Ammon's horn (tissue), 1 donor: ENCODE measurements at places on chromosomes 4 and X.

DNA sequence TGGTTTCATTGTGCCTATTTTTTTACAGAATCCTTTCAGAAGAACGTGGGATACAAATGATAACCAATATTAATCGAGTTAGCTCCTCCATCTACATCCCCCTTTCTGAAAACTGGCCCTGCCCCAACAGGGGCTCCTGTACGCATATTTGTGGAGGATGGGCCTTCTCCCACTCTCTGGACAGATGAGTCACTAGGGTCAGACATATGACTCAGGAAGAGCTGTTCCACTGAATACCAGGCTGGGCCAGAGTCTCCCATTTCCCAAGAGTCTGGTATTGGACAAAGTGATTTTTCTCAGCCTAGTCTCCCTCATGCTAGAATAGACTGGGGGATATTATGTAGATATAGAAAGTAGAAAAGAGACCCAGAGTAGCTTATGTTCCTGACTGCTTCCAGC is 142.4 kb downstream of the TSPAN5 start:
- DNase-seq: no peak

GRCh38 chr4:155735496-155735895 is 23.3 kb upstream of the GUCY1B1 start:
- peak; percentile 8 for DNase-seq

- peak; percentile 47 for DNase-seq
Observed at GRCh38 chr4:61245069-61245714, 45.1 kb downstream of the ADGRL3 start.

DNA sequence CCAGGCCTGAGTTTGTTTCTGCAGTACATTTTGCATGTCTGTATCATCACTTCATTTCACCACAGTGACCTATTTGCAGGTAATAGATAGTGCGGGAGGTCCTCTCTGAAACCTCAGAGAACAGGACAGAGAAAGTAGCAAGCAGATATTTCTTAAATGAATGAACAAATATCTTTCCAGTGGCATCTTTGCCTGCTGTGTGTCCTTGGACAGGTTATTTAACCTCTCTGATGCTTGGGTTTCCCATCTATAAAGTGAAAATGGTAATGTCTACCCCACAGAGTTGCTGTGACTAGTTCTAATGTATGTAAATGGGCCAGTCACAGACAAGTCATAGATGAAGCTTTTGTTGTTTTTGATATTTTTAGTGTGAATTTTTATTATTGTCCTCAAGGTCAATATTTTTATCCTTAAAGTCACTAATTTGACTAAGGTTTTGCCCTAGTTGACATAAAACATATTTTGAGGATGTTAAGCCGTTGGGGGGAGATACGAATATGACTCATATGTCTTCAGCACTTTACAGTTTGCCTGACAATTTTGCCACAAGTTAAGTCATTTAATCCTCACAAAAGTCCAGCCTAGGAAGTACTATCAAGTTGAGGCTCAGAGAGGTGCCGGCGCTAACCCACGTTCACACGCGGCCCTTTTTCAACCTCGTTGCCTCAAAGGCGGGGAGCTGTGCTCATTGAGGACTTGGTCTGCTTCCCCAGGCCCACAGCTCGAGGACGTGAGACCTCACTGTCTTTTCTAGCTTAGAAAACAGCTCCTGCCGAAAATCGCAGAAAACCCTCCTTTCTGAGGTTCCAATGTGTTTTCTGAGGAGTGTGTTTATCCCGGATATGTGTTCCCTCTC is 126.7 kb upstream of the STX18 start:
- no peak for DNase-seq

GRCh38 chr4:168685136-168685809 is 188.4 kb downstream of the PALLD start:
- DNase-seq: no peak

DNA sequence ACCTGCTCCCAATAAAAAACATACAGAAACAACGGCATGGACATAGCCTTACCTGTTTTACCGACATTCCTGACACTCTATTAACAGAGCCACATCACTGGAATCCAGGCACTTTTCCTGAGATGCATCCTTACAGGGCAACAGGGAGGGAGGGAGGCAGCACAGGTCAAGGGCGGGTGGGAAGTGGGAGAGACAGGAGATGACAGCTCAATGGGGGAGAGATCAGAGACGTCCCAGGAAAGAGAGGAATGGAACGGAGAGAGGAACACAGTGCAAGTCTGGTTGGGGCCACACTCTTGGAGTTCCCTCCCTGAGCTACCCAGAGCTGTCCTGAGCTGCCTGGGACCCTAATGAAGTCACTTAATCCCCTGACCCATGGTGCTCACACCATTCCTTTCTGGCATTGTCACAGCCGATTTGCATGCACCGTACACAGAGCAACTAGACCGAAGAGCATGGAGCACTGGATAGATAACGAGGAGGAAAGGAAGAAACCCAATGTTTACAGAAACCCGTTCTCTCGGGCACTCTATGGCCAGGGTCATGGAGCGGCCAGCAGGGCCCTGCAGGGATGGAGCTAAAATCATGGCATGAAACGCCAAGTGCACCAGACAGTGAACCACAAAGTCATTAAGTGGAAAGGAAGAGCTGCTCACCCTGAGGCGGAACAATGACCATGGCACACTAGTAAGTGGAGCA is 93.1 kb downstream of the NSUN7 start:
- DNase-seq: no peak

GRCh38 chrX:108299101-108299591 is 139.1 kb downstream of the COL4A6 start:
- no peak for DNase-seq

DNA sequence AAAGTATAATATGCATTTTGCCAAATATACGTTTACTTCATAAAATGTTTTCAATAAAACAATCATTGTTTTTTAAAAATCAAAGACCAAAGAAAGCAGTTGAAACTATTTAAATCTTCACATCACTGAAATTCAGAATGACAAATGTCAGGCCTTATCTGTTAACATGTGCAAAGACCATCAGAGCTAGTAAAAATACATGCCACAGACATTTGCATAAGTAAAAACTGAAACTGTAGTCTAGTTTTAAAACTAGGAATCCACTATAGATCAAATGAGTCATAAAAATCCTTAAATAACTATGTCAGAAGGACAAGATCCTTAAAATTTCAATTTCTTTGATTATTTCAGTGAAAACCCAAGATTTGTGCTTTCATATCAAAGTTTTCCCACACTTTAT is 24.8 kb downstream of the KLHL15 start:
- no peak for DNase-seq
